ENCODE measurements at places on chromosomes 4 and X.
A peak's percentile ranks its signal among the peaks of the same experiment; 100 is the strongest.

- DNase-seq = no peak
Measured at GRCh38 chr4:24070117-24070516, 180.3 kb upstream of the PPARGC1A start.

DNA sequence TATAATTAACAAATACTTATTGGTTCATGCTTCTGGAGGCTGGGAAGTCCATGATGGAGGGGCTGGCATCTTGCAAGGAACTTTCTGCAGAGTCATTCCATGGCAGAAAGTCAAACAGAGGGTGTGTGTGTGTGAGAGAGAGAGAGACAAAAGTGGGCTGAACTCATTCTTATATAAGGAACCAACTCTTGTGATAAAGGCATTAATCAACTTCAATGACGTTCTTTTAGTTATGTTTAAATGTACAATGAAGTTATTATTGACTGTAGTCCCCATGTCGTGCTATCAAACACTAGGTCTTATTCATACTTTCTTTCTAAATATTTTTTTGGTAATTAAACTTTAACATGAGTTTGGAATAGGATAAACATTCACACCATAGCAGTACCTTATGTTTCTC lies 1408.8 kb downstream of the STIM2 start:
- DNase-seq = no peak

- DNase-seq = no peak
Measured at GRCh38 chrX:33133320-33133719, 78.0 kb downstream of the DMD start.

DNA sequence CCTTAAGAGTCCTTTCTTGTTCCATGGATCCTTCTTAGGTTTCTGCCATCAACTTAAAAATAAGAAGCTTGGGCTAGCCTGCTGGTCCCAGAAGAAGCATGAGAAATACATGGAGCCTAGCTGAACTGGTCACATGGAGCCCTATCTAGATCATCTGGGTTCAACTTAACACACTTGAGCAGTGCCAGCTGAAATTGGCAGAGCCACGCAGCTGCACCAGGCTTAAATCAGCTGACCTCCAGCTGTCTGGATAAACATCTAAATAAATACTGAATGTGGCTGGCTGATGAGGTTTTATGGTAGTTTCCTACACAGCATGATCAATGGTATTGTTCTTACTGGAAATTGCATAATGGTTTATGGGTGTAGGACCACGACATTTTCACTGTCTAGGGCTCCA lies 598.4 kb upstream of the FAM241A start:
- DNase-seq = no peak

DNA sequence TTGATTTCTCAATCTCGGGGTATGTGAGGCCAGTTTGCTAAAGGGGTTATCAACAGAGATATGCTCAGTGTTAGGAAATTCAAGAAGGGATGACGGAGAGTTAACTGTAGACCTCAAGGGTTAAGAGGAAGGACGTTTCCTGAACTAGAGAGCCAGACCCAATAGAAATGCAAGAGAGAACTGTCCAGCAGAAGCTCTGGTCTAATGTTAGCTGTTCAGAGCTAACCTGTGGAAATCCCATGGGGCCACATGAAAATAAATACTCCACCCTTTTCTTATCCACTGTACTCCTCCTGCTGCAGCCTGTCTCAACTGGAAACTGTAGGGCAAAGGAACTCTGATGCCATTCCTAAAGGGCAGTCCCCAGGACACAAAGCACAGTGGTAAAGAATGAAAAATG lies 274.3 kb downstream of the DMD start:
- DNase-seq = no peak

- DNase-seq = no peak
Measured at GRCh38 chrX:86171366-86171765, 23.1 kb downstream of the DACH2 start.

DNA sequence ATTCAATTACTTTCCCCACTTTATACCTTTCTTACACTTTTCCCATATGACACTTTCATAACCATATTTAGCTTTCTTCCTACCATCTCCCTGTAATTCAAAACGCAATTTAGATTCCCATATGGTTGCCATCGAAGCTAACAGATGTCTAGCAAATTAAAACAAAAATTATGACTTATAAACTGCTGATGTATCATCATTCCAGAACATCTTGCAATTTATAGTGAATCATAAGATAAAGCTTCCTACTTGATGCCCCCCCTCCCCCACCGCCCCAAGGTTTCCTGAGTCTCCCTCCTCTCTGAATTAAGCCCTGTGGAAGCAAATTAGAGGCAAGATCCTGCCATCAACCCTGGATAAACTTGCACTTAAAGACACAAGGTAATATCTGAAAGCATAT lies 5.4 kb downstream of the TSPAN5 start:
- no peak for DNase-seq

- no peak for DNase-seq
Measured at GRCh38 chr4:20091781-20092180, 159.9 kb upstream of the SLIT2 start.

DNA sequence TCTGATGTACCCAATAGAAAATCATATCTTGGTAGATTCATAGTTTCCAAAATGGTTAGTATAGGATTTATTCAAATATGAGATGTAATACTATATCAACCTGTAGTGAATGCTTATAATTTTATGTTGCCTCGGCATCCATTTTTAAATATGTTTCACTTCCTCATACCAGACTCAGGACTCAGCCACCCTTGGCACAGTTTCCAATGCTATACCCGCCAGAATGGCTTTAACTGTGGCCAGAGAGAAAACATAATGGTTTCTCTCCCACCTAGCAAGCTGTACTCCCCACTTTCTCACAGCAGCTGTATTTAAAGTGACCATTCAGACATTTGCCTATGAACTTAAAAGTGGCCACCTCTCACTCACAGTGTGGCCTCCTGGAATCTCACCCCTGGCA lies 466.6 kb upstream of the PABPC4L start:
- no peak for DNase-seq

- peak; percentile 39 for DNase-seq
Measured at GRCh38 chrX:5051831-5052491, 1176.7 kb downstream of the NLGN4X start.

- no peak for DNase-seq
Measured at GRCh38 chr4:110634350-110635162, 11.7 kb upstream of the PITX2 start.

All from head of caudate nucleus (tissue), 42 donors.